ENCODE measurements at places on chromosomes 7 and 10.

- DNase-seq, result no peak
These were observed 34.7 kb downstream of the UBE2D4 start for GRCh38 chr7:43960933-43961332.

DNA sequence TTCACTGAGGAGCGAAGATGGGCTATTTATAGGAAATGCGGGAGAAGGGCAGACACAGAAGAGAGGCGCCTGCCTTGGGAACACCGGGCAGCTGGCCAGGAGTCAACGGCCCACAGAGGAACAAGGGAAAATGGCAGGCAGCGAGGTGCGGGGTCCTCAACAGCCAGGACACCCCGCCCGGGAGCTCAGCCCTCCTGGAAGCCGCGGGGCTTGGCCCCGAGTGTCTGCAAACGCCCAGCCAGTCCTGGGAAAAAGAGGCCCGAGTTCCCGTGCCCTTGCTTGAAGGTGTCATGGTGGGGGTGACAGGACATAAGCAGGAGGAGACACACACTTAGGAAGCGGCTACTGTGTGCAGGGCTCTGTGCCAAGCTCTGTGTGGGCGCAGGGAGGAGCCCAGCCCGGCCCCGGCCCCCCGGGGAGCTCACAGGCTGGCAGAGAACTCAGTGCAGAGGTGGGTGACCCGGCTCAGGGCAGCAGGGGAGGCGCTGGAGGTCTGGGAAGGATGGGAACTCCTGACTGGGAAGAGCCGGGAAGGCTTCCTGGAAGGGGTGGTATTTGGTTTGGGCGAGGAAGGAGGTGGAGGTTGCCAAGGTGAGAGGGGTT lies 79.9 kb downstream of the ELFN1 start:
- DNase-seq, result no peak

GRCh38 chr10:128173386-128173785 lies 47.2 kb upstream of the MKI67 start:
- no peak for DNase-seq

DNA sequence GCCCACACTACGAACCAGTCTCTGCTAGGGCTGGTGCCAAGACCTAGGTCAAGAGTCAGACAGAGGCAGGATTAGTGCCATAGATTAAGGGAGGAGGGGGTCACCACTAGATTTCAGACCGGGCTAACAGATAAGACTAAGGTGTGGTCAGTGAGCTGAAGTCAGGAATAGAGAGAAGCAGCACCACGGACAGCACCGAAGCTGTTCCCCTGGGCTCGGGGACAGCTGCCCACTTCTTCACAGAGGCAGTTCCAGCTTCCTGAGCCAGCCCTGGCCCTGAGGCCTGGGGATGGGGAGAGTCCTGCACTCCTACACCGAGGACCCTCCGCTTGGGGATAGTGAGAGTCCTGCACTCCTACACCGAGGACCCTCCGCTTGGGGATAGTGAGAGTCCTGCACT lies 11.2 kb upstream of the JAKMIP3 start:
- DNase-seq, result no peak

GRCh38 chr7:79653136-79653631 lies 199.7 kb upstream of the MAGI2 start:
- DNase-seq, result no peak

GRCh38 chr7:138720286-138720685 lies 19.1 kb upstream of the SVOPL start:
- DNase-seq, result no peak

DNA sequence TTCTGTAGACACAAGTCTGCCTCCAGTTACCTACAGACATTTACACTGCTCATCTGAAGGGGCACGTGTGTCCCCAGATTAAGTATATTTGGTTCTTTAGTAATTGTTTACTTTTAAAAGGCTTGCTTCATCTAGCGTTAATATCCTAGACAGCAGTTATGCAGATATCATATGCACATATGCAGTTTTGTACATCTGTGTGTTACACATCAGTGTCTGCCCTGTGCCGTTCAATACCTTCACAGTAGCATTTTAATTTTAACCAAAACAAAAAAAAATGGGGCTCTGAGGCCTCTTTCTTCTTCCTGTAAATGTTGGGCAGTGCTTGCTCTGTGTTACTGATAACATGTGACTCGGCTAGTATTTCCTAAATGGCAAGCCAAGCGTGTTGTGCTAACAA lies 331.4 kb upstream of the MGMT start:
- DNase-seq, result no peak

GRCh38 chr7:11698384-11698871 lies 133.6 kb downstream of the THSD7A start:
- DNase-seq, result no peak

- no peak for DNase-seq
These were observed 388.7 kb upstream of the MGMT start for GRCh38 chr10:129078346-129078745.

GRCh38 chr10:6595499-6595898 lies 15.4 kb upstream of the PRKCQ start:
- no peak for DNase-seq

- DNase-seq, result no peak
These were observed 1.5 kb downstream of the PCDH15 start for GRCh38 chr10:54799506-54799905.

DNA sequence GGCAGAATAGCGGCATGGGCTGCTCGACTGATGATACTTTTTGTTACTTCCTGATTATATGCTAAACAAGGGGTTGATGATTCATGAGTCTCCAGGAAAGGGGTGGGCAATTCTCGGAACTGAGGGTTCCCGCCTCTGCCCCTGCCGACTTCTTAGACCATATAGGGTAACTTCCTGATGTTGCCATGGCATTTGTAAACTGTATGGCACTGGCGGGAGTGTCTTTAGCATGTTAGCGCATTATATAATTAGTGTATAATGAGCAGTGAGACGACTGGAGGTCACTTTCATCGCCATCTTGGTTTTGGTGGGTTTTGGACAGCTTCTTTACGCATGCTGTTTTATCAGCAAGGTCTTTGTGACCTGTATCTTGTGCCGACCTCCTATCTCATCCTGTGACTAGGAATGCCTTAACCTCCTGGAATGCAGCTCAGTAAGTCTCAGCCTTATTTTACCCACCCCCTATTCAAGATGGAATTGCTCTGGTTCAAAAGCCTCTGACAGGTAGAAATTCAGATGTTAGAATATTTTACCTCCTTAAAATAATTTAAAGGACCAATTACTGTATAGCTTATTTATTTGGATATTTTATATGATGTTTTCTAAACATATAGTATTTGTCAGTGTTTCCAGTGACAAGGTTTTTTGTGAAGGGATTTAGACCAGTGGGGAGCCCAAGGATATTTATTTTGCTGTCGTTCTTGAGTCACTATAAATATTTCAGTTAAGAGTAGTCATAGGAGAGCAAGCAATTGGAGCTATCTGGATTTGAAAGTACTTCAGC lies 90.1 kb upstream of the PIK3CG start:
- DNase-seq, result no peak

DNA sequence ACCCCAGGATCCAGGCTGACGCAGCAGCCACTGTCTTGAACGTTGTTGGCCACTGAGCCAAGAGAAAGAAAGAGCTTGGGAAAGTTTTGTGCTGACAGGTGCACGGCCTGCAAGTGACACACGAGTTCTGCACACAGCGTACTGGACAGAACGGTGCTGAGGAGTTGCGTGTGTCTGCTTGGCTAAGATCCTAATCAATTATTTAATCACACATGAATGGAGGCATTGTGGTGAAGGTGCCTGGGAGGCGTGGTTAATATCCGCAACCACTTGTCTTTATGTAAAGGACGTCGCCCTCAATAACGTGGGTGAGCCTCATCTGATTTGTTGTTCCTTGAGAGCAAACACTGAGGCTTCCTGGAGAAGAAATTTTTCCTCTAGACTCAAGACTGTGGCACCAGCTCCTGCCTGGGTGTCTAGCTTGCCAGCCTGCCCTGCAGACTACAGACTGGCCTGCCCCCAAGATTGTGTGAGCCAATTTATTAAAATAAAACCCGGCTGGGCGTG lies 16.6 kb upstream of the GNA12 start:
- no peak for DNase-seq

DNA sequence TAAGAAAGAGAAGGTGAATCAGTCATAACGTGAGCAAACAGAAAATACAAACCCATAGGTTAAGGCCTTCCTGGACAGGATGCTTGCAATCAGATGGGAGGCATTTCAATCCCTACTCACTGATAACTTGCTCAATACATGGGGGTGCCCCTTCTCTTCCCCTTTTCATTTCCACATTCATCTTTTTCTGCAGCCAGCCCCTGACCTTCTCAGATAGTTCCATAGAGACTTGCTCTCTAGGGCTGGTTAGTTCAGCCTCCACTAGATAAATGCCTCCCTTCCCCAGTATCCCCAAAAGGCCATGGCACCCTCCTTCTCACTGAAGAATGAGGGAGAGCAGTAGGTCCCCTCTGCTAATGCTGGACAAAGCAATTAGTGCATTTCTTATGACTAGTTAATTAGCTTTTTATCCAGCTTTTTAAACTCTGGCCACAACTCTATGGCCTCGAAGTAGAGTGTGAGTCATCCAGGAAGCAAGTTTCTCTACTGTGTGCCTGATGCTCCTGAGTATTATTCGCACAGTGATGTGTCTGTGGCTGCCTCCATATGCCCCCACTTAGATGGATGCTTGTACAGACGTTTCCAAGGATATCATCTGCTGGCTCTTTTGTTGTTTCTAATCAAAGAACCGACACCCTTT lies 12.7 kb downstream of the CHN2 start:
- DNase-seq, result no peak

- no peak for DNase-seq
These were observed 17.1 kb upstream of the ARPC1A start for GRCh38 chr7:99308461-99309074.

- DNase-seq, result no peak
These were observed 35.1 kb upstream of the GARS1 start for GRCh38 chr7:30559611-30560010.

GRCh38 chr10:34813626-34814222 lies 1.4 kb downstream of the PARD3 start:
- no peak for DNase-seq

DNA sequence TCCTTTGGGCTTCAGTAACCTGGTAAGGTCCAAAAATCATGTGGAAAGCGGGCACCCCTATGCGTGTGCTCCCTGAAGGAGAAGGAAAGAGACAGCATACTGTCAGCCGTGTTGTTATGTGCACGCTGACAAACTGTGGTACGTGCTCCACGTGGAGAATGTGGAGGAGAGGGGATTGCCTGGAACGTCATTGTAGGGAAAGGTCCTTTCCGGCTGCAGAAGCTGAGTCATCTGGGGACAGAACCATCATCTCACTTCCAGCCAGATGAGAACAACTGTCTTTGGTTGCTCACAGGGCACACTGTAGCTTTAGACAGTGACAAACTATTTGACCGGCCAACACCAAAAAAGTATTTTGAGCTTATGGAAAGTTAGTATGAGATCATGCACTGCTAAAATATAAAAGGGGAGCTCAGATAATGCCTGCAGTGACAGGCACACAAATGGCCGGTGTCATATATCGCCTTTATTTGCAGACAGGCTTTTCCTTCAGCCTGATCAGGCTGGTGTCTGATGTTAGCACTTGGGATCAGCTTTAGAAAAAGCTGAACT lies 38.8 kb upstream of the GRB10 start:
- DNase-seq, result no peak

DNA sequence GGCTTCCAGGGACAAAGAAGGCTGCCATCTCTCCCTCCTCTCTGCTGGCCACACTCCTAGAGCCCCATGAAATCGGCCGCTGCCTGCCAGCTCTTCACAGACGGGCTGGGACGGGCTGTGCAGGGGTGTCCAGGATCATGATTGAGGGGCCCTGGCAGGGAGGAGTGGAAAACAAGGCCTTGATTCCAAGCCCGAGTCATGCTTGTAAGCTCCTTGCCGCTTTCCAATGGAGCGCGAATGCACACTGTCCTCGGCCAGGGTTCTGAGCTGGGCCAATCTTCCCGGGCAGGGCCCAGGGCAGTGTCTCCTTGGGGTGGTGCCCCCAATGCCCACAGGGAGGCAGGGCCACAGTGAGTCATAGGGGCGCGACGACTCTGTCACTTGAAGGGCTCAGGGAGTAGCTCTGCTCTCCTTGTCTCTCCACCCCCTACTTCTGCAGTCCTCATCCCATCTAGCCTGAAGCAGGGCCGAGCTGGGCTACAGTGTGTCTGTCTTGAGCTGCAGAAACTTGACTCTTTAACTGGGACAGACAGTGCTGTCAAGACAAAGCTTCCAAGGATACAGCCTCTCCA lies 186.2 kb upstream of the SVIL start:
- no peak for DNase-seq

- no peak for DNase-seq
These were observed 4.1 kb upstream of the RNF148 start for GRCh38 chr7:122706836-122707235.

DNA sequence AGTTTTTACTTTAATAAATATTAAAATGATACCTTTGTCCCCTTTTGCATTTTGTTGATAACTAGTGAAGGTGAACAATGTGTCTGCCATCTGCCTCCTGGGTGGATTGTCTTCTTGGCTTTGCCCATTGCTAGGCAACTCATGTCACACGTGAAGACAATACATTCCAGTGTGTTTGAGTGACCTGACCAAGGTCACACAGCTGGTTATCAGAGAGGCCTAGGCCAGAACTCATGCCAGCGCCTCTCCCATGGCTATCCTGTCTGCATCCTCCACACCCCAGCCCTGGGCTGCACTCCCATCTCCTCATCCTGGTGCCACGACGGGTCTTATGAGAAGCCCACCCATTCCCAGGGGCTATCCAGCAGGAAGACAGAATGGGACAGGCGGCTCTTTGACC lies 108.7 kb downstream of the PLCE1 start:
- DNase-seq, result no peak

- DNase-seq, result no peak
These were observed 10.0 kb downstream of the CYP3A43 start for GRCh38 chr7:99837649-99838361.

GRCh38 chr10:12788277-12788676 lies 213.2 kb downstream of the CCDC3 start:
- no peak for DNase-seq

DNA sequence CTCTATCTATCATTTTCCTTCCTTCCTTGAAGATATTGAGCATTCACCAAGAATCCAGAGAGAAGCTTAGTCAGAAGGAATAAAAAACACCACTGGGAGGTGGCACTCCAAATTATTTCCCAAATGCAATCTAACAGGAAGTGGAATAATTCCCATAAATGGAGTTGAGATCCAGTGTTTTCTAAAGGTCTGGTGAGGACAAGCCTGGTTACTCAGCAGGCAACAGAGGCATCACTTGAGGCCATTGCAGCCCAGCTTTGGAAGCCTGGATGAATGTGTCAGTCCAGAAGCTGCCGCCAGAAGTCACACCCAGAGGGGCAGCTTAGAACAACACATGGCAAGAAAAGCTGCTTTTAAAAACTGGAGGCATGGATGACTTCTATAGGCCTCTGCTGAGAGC lies 288.9 kb upstream of the KLF6 start:
- DNase-seq, result no peak

- no peak for DNase-seq
These were observed 208.5 kb downstream of the RNLS start for GRCh38 chr10:88374392-88375175.

Measured in NCI-H1092 (cell line).